ENCODE measurements at places on chromosomes 2 and 18. TPM values are rescaled to one million over a fixed set of nuclear protein-coding genes. Genes with fewer than 3 reads are reported as not detected.

The TMEM150A gene
- 4.7 TPM for polyA plus RNA-seq

The TXNDC2 gene
- polyA plus RNA-seq, result not detected

The PCARE gene
- not detected for polyA plus RNA-seq

The PECR gene
- polyA plus RNA-seq, result 22.4 TPM

DNA sequence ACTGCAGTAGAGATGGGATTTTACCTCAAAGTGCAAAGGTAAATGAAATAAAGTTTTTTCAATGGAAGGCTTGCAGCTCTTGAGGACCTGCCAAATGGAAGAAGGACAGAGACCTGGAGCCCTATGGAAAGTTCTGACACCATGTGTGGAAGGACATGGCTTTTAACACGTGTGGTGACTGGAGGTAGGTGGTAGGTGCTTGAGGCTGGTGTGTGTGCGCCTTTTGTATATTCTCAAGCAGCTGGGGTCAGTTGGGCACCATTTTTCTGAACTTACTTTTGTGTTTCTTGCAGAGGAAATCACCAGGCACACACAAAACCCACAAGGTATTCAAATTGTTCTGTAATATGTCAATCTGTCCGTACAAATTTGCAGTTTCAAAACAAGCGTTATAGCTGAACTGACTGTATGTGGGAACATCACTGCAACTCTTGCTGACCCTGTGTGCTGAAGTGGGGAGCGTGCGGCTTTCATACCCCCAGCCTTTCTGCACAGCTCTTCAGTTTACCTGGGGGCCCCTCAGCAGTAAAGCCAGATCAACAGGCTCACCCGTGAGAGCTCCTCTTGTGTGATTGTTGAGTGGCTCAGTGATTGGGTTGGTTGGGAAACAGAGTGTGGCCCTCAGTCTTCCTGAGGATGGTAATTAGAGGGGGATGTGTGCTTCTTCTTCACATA, 363 bp downstream of the GREB1 start:
- DNase-seq, result no peak

DNA sequence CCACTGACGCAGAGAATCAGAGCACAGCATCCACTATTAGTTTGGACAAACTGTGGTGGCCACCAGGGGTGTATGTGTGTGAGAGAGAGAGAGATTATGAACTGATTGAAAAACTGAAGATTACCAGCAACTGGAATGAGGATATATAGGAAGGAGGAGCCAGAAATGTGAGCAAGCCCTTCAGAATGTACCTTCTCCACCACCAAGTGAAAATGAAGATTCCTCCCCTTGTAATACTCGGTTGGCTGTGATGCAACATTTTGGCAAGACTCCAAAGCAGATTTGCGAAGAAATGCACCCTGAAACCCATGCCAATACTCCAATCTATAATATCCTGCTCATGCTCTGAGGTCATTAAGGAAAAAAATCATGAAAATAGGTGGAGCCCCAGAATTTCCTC, 121.2 kb upstream of the SLC35G4 start:
- DNase-seq, result no peak

DNA sequence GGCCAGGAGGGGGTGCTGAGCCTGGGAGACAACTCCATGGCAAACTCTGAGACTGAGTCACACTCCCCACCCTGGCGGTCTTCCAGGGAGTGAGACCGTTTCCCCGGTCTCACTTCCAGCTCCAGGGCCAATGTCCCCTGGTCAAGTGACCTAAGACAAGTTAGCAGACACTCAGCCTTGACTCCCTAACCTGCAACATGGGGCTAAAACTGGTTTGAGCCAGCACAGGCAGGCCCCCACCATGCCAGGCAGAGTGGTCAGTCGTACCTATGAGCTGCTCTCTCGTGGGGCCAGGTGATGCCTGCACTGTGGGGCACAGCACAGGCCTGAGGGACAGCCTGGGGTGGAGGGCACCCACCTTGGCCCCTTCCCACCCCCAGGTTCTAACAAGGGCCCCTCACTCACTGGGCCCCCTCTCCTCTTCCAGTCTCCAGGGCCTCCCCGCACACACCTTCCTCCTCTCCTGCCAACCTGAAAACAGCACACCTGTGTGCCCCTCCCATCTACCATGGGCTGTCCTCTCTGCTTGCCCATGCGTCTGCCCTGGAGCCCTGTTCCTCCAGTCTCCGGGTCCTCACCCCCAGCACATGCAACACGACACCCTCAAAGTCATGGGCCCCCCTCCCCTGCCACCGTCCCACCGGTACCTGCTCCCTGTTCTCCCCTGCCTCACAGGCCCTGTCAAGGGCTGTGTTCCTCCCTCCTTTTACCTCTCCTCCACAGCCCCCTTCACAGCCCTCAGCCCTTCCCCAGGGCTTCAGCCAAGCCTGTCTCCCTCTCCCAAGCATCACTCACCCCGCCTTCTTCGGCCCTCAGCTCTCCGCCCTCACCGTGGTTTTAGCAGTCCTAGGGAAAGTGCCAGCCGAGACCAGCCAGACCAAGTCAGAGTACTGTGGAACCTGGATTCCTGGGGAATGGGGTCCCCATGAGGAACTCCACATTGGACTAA, 1.6 kb downstream of the GPR17 start:
- DNase-seq, result no peak

GRCh38 chr2:63598981-63599380, 10.2 kb downstream of the MDH1 start:
- no peak for DNase-seq

- no peak for DNase-seq
These were observed 118.8 kb downstream of the ZBTB7C start for GRCh38 chr18:48290162-48290926.

DNA sequence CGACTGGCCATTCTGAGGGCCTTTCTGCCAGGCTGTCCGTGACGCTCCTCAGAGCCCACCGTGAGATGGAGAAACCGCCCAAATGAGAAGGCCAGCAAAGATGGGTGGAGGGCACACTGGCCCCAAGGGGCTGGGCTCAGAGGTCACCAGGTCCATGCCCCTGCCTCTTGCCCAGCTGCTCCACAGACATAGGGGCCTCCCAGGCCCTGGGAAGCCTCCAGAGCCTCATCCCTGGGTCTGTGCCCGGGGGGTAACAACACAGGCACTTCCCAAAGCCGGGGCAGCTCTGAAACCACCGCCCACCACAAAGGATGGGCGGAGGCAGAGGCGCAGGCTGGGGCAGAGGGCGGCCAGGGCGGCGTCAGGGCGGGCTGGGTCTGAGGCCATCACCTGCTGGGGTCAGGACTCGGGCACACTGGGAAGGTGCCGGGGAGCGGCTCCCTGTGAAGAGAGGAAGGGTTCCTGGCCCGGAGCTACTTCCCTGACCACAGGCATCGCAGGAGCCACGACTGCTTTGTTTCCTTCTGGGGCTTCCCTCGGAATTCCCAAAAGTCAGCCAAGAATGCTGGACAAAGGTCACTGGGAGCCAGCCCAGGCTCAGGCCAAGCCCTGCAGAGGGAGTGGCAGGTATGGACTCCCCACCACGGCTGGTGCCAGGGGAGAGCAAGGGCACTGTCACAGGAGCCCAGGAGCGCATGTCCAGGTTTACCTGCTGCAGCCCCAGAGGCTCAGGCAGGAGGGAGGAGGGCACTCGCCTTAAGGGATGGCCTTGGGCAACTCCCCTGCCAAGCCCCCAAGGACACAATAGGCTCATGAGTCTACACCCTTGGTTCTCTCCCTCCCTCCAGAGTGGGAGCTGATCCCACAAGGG, 9.4 kb downstream of the CYP26B1 start:
- DNase-seq, result no peak

DNA sequence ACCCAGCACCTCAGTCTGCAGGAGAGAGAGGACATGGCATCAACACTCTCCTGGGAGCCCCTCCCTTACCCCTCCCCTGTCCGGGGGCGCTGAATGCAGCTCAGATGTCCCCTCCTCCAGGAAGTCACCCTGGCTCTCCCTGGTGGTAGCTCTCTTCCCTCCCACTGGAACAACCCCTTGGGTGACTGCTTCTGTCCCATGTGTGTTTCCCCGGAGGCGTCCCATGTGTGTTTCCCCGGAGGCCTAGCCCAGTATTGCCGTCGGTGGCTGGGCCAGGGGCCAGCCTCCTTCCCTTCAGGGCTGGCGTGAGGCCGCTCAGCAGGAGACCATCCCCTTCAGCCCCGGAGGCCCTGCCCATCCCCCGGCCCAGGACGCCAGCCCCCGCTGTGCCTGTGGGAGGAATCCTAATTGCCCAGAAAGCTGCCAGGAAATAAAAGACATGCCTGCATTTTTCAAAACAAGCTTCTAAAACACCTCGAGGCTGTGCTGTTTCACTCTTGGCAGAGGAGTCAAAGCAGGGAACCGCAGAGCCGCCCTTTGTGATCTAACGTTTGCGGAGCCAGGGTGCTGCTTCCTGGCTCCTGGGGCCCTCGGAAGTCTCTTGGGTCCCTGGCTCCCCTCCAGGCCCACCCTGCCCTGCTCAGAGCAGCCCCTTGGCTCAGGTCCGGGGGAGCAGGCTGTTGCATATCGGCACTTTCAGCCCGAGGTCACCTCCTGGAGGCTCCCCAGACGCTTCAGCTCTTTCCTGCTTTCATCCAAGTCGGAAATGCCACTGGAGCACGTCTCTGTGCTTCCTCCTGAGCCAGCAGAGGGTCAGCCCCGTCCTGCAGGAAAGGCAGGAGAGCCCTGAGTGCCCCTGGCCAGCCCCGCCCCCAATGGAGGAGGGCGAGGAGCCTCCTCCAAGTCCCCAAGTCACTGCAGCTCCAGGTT, 11.4 kb downstream of the SNED1 start:
- no peak for DNase-seq

GRCh38 chr2:15224641-15225040, 336.5 kb downstream of the NBAS start:
- DNase-seq, result no peak

DNA sequence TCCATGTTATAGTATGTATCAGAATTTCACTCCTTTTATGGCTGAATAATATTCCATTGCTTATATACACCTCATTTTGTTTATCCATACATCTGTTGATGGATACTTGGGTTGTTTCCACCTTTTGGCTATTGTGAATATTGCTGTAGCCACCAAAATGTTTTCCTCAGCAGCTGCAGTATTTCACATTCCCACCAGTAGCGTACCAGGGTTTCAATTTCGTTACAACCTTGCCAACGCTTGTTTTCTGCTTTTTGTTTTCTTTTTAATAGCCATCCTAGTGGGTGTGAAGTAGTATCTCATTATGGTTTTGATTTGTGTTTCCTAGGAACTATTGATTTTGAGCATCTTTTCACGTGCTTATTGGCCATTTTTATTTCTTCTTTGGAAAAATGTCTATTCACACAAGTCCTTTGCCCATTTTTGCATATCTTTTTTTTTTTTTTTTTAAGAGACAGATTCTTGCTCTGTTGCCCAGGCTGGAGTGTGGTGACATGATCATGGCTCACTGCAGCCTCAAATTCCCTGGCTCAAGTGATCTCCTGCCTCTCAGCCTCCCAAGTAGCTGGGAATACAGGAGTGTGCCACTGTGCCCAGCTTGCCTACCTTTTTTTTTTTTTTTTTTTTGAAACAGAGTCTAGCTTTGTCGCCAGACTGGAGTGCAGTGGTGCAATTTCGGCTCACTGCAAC, 14.2 kb downstream of the UBXN2A start:
- no peak for DNase-seq

- DNase-seq, result no peak
These were observed 3.0 kb downstream of the BOLL start for GRCh38 chr2:197782126-197782525.
